Tongue (tissue), 3 donors: ENCODE measurements at places on chromosomes 13 and 19. TPM values are rescaled to one million over a fixed set of nuclear protein-coding genes. Genes with fewer than 3 reads are reported as not detected.

The ZNF45 gene
- total RNA-seq: 14.6 TPM

The LPAR6 gene
- 54.1 TPM for total RNA-seq

The EFNA2 gene
- not detected for total RNA-seq

The MCOLN1 gene
- 4.2 TPM for total RNA-seq

The SRRM5 gene
- total RNA-seq: not detected

DNA sequence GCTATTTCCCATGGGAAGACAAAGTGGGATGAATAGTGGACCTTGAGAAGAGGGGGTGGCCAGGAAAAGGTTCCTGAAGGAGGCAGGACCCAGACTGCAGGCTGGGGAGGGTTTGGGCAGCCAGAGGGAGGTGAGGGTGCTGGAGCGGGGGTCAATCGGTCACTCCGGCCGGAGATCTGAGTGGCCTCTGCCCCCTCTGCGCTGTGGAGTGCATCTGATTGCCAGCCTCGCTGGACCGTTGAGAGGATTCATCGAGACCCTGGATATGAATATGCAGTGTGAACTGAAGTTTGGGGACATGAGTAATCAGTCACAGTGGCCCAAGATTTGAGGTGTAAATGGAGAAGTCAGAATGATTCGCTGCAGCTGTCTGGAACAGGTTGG, 5.5 kb upstream of the ZNF580 start:
- no peak for DNase-seq

DNA sequence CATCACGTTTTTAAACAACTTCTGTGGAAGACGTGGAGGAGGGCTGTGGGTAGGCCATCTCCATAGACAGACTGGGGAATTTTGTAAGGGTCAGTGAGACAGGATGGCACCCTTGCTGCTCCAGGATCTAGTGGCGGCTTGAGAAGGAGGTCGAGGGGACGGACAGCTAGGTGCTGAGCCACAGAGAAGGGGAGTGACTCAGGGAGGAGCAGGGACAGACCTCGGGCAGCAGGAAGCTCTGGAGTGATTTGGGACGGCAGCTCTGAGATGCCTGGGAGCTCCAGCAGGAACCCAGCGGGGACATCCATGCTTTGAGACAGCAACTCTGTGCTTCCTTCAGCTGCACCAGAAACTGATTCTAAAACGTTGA, 169.1 kb upstream of the SOX1 start:
- DNase-seq: no peak

DNA sequence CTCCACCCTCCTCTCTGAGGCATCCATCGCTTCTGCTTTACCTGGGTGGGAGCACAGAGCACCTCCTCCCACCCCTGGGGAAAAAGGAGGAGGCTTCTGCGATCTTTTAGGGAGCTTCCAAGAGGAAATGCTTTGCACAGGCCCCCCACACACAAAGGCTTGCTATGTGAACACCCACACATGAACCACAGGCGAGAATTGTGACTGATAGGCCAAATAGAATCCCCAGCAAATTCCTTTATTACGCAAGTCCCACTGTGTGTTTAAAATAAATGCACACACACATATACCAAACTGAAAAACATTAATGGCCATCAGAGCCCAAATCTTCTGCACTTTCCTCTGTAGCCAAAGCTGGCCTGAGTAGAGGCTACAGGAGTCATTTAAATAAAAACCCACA, 50.6 kb downstream of the HSPH1 start:
- no peak for DNase-seq

DNA sequence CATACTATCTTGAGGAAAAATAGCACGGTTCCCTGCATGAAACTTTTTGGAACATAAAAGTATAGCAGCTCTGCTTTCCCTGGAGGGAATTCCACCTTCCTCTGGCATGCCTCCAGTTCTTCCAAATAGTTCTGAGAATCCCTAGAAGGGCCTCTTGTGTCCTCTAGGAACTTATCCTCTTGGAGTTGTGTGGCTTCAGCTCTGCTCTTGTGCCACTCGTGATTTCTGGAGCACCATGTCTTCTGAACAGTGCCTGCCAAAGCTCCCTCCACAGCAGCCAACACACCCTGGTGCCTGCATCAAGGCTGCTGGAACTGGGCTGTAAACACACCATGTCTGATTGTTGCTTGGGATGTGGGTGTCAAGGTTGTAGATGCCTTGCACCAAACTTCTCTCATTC, 65.7 kb upstream of the FLT1 start:
- DNase-seq: no peak

DNA sequence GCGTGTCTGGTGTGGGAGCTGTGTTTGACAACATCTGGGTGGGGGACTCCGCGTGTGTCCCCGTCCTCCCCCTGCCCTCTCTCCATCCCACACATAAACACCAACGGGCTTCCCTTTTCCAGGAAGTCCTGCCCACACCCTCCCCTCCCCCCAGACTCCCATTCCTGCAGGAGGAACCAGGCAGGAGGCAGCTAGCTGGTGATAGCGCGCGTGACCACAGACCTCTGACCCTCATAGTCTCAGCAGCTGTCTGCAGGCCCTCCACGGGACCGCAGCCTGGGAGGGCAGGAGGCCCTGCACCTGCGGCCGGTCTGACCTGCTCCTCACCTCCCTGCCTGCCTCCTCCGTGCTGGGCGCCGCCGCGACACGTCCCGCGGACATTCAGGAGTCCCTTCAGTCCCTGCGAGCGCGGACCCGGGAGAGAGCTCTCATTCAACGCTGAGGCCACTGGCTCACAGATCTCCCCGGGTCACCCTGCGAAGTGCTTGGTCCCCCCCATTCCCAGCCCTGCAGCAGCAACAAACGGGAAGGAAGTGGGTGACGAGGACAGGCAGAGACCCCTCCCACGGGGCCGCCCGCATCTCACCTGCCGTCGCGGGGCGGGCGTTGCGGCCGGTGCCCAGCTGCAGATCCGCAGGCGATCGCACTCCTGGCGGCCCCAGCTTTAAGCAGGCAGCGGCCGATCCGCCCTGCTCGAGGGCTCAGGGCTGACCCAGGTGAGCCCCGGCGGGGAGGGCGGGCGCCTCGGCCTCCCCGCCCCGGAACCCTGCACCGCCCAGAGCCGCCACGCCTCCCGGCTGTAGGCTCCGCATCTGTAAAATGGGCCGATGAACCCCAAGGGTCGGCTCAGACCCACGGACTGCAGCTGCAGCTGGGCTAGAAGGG, 1.1 kb upstream of the ACP5 start:
- no peak for DNase-seq

GRCh38 chr13:107743100-107743499, 472.2 kb downstream of the LIG4 start:
- no peak for DNase-seq

- DNase-seq: no peak
These were observed at the start of gene LILRA5 for GRCh38 chr19:54312436-54313377. Gene LILRA5 (minus strand): TSS chr19:54313166. CDS start chr19:54313019, 147 bp downstream.

GRCh38 chr13:38348861-38349389, 726 bp upstream of the UFM1 start:
- no peak for DNase-seq

DNA sequence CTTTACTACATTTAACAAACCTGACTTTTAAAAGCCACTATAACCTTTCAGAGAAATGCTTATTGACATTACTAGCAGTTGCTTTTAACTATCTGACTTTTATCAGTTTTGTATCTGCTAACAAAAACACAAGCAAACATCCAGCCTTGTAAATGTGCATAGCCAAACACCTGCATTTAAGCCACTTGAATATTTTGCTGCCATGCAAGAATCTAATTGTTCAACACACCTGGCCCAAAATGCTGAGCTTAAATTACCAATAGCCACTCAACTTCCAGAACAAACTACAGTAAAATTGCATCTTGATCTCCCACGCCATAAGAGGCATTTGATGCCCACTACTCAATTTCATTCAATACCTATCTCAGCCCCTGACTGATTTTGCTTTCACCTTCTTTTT, 9.3 kb downstream of the ZIC5 start:
- DNase-seq: no peak

- no peak for DNase-seq
These were observed 877.2 kb upstream of the PCDH20 start for GRCh38 chr13:62292714-62293480.

DNA sequence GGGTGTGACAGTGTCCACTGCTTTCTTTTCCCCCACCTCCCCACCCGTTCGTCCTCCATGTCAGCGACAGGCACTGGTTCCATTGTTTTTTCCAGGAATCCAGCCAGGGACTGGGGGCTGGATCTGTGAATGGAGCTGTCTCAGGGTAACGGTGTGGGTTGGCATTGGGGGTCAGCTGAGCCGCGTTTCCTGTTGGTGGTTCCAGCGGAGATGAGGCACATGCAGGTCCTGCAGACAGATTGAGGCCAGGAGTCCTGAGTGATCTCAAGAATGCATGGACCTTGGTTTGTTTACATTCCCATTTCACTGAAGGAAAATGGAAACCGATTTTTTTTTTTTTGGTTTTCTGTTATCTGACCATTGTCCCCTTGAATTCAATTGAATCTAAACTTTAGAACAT, 303.9 kb downstream of the FGF9 start:
- no peak for DNase-seq

- peak; percentile 70 for DNase-seq
These were observed 34.2 kb downstream of the COMP start for GRCh38 chr19:18756896-18757295.

DNA sequence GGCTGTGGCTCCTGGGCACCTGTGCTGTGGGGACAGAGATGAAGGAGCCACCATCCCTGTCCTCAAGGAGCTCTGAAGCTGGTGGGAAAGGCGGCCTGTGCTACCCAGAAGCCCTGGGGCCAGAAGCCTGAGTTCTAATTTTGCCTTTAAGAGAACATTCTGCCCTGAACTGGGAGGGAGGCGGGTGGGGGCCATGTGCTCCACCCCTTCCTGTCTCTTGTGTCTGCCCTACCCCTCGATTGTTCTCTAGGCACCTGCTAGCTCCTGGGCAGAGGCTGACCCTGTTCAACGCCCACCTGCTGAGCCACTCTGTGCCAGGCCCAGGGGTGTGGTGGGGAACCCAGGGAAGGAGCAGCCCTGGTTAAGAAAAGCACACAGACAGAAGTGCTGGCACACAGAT, 5.9 kb downstream of the TRAPPC6A start:
- DNase-seq: no peak

- DNase-seq: no peak
These were observed 2.5 kb downstream of the KRTDAP start for GRCh38 chr19:35487656-35488182.

DNA sequence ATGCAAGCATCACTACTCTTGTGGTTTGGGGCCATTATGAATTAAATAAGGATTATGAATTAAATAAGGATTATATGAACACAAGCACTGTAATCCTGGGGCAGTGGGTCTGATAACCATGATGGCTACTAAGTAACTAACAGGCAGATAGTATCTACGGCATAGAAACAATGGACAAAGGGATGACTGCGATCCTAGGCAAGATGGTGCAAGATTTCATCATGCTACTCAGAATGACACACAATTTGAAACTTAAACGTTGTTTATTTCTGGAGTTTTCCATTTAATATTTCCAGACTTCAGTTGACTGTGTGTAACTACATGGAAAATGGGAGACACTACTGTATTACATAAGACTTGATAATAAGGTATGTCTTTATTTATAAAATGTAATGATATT, 15.1 kb downstream of the KCNRG start:
- no peak for DNase-seq

GRCh38 chr13:99446242-99446641, 55.0 kb upstream of the TM9SF2 start:
- no peak for DNase-seq

DNA sequence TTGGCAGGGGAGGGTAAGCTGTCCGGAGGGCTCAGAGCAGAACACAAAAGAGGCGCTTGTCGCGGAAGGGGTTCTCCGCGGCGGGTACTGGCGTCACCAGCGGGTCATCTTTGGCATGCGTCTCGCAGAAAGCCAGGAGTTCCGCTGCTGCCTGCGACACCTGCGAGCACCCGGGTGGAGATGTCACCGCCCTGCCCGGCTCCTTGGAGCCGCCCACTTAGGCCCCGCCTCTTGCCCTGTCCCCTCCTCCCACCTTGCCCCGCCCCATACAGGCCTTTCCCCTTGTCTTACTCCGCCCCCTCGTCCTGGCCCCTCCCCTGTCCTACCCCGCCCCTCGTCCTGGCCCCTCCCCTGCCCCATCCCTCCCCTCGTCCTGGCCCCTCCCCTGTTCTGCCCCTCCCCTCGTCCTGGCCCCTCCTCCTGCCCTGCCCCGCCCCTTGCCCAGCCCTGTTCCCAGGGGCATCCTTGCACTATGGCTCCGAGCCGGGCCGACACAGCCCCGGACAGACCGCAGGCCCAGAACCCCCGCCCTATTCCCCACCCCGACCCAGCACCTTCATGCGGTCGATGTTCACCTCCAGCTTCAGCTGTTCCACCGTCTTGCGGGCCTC, 1.9 kb downstream of the GNG8 start:
- peak; percentile 79 for DNase-seq

GRCh38 chr19:56885173-56885985, 44.9 kb upstream of the PEG3 start:
- DNase-seq: no peak

GRCh38 chr19:44661205-44661604, 10.1 kb upstream of the CEACAM19 start:
- DNase-seq: no peak

- DNase-seq: no peak
These were observed 256.5 kb downstream of the DCLK1 start for GRCh38 chr13:35874704-35875103.

DNA sequence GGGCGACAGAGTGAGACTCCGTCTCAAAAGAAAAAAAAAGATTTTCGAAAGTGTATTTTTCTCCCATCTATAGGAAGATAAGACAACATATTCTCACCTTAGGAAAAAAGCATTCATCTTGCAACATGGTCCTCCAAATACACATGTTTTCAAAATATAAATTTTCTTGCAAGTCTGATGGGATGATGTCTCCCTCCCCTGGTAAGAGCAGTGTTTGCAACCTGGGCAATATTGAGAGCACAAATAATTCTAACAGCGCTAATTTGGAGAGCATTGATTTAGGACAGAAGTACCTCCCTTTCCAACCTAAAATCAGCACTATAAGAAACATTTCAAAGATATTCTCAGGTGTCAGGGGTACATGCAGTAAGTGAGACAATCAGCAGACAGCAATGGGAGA, 61.0 kb upstream of the SHISA2 start:
- DNase-seq: no peak

DNA sequence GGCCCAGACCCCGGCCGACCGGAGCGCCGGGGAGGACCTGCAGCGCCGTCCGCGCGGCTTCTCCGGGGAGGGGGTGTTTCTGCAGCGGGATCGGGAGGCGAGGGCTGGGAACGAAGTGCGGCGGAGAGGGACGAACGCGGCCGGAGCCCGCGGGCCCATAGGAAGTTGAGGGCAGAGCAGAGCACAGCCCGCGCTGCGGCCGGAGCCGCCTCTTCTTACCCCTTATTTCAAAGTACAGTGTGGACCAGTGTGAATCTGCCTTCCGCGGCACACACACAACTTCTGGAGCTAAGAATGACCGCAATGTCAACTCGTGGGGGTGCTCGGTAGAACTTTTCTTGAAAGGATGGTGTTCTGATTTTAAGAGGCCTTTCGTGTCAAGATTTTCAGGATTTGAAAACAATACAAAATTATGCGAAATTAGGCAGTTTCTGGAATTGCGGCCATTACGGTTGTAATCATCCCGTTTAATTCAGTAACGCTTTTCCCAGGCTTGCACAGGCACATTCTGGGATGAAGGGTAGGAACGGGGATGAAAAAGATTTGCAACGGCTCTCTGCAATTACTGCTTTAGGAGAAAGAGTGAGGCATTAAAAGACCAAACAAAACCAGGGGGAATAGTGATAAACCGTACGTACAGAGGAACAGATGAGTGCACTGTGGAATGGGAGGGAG, 821 bp downstream of the TDRD3 start:
- peak; percentile 79 for DNase-seq

GRCh38 chr13:25691654-25692053, 319.9 kb downstream of the ATP8A2 start:
- DNase-seq: no peak
